Tibial artery (tissue), 4 donors: ENCODE measurements at places on chromosomes 2 and 18.

- no peak for DNase-seq
These were observed 258.3 kb upstream of the CXCR4 start for GRCh38 chr2:136376211-136376610.

- no peak for DNase-seq
These were observed 66.4 kb upstream of the MSH2 start for GRCh38 chr2:47336259-47337238.

- peak; percentile 69 for DNase-seq
These were observed 61.5 kb downstream of the AGAP1 start for GRCh38 chr2:235555371-235555770.

DNA sequence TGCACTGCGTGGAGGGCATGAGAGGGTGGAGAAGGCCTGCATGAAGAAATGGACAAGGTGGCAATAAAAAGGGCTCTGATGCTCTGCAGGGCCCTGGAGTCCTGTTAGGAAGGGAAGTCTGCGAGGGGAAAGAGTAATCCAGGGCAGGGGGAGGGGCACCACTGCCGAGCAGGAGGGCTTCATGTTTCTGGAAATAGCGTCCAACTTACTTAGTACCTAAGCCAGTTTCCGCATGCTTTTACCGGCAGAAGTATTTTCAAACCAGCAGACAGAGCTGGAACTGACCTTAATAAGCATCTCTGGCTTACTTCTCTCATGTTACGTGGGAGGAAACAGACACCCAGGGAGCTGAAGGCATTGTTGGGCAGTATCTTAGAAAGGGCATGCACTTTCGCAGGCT lies 156.7 kb downstream of the GALNT14 start:
- no peak for DNase-seq

DNA sequence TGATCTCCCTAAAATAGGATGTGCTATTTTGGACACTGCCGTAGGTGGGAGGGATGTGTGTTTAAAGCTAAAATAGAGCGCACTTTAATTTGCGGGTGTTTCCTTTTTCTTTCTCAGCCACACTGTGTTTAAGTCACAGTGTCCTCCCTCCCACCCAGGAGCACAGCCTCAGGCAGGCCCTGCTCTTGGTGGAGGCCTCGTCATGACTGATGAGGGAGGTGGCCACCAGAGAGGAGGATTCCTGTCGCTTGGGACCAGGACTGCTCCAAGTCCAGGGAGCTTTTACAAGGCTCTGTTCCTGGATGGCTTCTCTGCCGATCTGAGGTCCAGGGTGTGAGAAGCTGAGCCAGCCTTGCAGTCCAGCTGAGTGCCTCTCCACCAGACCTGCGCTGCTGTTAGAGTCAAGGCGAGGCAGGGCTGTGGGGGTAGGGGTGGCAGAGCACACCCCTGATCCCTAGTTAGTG lies 33.5 kb downstream of the INPP4A start:
- DNase-seq, result no peak

- no peak for DNase-seq
These were observed 468.1 kb upstream of the MYT1L start for GRCh38 chr2:2799151-2799697.

DNA sequence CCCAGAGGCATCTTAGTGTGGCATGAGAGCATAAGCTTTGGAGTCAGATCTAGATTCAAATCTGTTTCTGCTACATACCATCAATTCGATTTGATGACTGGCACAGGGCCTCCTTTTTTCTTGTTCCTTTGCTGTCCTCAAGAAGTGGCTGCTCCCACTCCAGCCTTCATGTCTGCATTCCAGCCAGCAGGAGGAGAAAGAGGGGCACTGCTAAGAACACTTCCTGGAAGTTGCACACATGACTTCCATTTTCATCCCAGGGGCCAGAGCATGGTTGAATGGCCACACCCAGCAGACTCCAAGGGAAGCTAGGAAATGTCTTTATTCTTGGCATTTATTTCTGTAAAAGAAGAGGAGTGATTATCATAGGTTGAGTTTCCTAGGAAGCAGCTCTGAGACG lies 50.4 kb downstream of the EML6 start:
- DNase-seq, result no peak

DNA sequence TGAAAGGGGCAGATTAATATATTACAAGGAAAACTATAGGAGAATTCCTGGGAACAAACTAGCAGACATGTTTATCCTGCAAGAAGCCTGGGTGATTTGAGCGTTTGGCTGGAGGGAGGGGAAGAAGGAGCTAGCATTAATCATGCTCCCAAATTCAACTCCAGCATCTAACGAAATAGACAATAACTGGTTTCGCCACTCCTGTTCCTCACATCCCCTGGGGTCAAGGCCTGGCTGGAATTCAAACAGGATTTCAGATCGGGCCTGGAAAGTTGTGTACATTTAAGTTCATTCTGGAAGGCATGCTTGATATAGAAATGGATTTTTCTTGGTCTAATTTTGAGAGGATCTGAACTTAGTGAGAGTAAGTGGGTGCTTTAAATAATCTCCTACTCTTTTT lies 126.1 kb upstream of the CTAGE1 start:
- DNase-seq, result peak; percentile 79

DNA sequence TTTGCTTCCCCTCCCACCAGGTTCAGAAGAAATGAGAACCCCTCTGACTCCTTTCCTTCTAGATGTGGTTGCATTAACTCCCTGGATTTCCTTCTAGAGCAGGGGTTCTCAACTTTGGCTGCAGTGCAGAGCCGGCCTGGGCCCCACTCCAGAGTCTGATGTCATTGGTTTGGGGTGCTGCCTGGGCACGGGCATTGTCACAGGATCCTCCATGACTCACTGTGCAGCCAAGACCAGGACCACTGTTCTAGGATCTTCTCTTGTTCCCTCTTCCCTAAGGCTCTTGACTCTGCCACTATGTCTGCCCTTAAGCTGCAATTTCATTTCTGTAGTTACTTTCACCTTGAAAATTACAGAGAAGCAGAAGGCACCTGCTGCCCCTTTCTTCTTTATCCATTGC lies 31.8 kb downstream of the TBC1D8 start:
- peak; percentile 90 for DNase-seq

DNA sequence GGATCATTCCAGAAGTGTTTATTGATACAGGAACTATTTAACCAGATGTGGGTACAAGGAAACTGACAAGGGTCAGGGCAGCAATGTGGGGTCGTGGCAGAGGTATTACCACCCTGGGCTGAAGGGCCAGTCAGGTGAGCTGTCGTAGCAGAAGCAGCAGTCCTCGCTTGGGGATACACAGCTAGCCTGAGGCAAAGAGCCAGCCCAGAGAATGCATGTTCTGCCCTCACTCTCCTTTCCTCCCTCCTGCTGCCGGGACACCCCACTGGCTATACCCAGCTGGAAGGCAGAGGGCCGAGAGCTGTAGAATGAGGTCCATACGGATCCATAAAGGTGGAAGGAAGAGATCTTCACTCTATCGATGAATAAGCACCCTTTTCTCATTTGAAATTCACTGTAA lies 32.2 kb upstream of the GBX2 start:
- DNase-seq, result peak; percentile 41

DNA sequence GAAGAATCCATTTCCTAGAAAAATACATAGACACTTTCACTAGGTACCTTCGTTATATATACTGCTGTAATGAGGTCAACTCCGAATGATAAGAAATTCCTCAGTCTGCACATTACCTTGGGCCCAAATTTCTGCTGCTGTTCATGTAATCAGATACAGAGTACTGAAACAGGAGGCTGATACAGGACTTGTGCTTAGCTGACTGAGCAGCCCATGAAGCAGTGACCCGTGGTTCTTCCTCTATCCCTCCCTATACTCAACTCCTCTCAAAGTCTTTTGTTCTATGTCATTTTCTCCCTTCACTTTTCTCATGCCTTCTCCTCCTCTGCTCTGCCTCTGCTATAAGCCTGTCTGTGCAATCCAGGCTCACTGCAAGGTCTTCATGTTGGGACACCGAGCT lies 57.5 kb upstream of the ST8SIA5 start:
- no peak for DNase-seq

DNA sequence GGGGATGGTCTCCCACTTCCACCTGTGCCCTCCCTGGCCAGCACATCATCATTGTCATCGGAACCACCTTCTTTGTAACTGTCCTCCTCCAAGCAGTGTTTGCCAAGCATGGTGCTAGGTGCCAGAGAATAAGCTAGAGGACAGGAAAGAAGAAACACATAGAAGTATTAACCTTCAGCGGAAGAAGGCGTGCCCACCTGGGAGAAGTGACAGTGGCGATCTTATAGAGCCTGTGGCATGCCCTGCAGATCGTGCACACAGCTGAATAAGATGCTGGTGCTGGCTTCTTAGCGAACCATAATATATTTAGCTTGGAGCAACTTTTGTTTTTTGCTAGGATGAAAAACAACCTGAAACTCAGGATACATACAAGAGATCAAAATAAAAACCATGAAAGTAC lies 148.0 kb downstream of the FAM210A start:
- no peak for DNase-seq

DNA sequence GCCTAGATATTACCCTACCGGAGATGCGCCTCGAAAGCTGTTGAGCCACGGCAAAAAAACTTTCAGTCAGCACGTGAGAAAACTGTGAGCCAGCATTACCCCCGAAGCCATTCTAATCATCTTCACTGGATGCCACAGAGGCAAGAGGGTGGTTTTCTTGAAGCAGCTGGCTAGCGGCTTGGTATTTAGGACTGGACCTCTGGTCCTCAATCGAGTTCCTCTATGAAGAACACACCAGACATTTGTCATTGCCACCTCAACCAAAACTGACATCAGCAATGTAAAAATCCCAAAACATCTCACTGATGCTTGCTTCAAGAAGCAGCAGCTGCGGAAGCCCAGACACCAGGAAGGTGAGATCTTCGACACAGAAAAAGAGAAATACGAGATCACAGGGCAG lies 52.8 kb upstream of the SLC66A3 start:
- DNase-seq, result no peak

GRCh38 chr2:135050684-135051083 lies 1.4 kb upstream of the RAB3GAP1 start:
- DNase-seq, result no peak

GRCh38 chr2:69163109-69163508 lies 150.1 kb downstream of the ANTXR1 start:
- peak; percentile 52 for DNase-seq

- peak; percentile 82 for DNase-seq
These were observed 96.5 kb downstream of the ZFP36L2 start for GRCh38 chr2:43129676-43130547.

GRCh38 chr2:45102141-45102540 lies 92.9 kb upstream of the SIX2 start:
- no peak for DNase-seq

- DNase-seq, result no peak
These were observed 7.0 kb downstream of the TTC39C start for GRCh38 chr18:24021505-24021904.

DNA sequence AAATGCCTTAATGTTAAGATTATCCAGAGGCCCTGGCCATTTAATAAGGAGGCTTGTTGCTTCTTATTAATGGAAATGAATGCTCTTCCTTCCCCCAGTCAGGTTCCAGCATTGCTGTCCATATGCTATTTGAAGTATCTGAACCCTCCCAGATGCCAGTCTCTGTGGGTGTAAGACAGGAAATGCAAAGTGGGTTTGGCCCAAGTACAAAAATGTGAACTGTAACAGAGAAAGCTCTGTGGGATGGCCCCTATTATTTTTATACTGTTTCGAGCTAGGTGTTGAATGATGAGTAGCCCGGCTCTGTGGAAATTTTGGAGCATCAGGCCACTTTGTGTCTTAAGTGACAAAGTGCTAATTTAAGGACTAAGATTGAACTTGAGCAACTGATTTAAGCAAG lies 141.0 kb downstream of the UXS1 start:
- no peak for DNase-seq

DNA sequence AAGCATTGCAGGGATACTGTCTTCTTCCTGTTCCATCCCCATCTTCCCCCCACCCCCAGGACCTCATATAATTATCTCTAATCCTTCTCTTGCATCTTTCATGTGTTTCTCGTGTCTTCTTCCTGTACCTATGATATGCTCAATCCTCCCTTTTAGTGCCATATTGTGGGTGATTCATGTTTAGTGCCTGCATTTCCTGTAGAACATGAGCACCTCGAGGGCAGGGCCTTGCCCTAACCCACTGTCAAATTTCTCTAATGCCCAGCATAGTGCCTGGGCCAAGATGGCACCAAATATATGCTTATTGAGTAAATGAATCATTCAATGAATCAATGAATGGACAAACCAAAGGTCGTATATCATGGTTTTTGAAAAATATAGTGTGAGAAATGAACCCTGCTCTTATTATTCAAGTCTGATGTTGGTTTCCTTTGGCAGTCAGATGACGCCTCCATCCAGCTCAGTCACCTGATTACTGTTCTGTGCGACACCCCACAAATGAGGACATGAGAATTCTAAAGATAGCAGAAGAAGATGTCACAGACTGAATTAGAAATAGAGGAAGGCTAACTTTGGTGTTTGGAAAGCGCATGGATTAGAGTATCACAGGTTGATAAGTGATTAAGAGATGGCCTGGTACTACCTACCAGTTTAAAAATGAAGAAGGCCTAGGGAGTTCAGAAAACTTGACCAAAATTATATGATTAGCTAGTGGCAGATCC lies 278.4 kb downstream of the PRKCE start:
- no peak for DNase-seq
